ENCODE measurements at places on chromosomes 3 and 15. TPM values are rescaled to one million over a fixed set of nuclear protein-coding genes. Genes with fewer than 3 reads are reported as not detected.

Gene ADAMTS17
- total RNA-seq, result not detected

Gene CCNDBP1
- total RNA-seq, result 55.6 TPM

Gene CCDC13
- 1.8 TPM for total RNA-seq

Gene NDN
- 172 TPM for total RNA-seq

Gene MEX3B
- total RNA-seq, result 8.9 TPM

Gene CHRNA3
- total RNA-seq, result not detected

Gene GOLGA6D
- total RNA-seq, result not detected

Gene COX5A
- 146 TPM for total RNA-seq

Gene STRC
- total RNA-seq, result not detected

Gene THAP10
- total RNA-seq, result 3.1 TPM
